Fibroblast of villous mesenchyme (primary cell): ENCODE measurements at places on chromosomes 4 and X. TPM values are rescaled to one million over a fixed set of nuclear protein-coding genes. Genes with fewer than 3 reads are reported as not detected.

DNA sequence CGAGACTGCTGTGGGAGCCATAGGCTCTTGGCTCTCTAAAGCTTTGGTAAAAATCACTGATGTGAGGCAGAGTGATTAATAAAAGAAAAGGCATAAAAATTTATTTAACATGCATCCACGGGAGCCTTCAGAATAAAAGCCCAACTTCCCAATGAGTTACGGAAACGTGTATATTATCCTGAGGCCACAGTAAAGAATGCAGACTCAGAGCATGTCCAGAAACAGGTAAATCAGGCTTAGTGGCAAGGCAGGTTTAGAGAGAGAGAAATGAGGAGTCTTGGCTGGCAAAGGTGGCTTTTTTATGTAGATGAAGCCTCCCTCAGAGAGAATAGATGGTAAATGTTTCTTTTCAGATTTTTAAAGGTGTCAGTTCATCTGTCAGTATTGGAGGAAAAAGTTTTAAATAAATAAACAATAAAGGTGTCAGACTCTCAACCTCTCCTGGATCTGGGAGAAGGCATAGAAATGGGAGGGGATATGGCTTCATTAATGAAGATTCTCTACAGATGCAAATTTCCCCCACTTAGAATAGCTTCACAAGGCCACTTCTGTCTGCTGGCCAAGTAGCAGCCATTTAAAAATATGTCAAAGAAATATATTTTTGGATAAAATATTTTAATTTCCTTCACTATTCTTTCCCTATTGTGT, 24.0 kb downstream of the C4orf51 start:
- no peak for DNase-seq

GRCh38 chrX:78839711-78840110, 92.2 kb downstream of the LPAR4 start:
- no peak for DNase-seq

The PAGE4 gene
- total RNA-seq, result not detected in 2 replicates

The XAGE1B gene
- 0.32 TPM in 1 of 2 replicates, not detected in the other for total RNA-seq
